NCI-H446 (cell line): ENCODE measurements at places on chromosomes 11 and 22.

GRCh38 chr22:17966403-17966717, 58.0 kb downstream of the MICAL3 start:
- no peak for DNase-seq

DNA sequence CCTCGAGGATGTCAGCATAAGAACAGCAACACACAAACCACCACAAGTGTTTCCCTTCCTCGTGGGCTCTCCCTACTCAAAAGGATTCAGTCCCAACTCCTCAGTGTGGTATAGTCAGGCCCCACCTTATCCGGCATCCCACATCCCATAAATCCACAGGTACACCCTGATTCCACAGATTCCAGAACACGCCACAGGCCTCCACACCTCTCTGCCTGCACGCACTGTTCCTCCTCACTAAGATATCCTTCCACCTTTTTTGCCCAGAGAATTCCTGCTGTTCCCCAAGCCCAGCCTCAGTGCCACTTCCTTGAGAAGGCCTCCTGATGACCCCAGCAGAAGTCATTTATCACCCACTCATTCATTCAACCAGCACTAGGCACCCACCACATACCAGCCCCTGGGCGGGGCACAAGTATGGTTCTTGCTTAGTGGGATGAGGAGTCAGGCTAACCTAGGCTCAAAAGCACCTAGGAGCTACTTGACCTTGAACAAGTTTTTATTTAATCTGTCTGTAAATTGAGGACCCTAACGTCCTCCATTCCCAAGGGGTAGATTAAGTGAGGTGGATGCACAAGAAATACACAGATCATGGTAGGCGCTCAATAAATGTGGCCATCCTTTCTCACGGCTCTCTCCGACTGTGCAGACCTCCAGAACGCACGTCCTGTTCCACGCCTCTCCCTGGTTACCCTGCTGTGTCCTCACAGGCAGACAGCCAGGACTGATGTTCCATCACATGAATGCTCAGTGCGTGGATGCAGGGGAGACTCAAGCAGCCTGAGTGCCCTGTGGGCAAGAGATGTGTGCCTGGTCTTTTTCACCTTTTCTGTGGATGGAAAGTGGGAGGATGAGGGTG, 2.1 kb upstream of the KCNJ4 start:
- no peak for DNase-seq

GRCh38 chr11:104765401-104766095, 132.7 kb downstream of the CASP12 start:
- DNase-seq = no peak

GRCh38 chr11:80815752-80816453, 1375.1 kb upstream of the TENM4 start:
- no peak for DNase-seq
